ENCODE measurements at places on chromosomes 16 and 17.

GRCh38 chr17:27266228-27266627 is 27.7 kb upstream of the WSB1 start:
- DNase-seq: no peak

- no peak for DNase-seq
Measured at GRCh38 chr16:28482026-28482425, 9.8 kb downstream of the CLN3 start.

DNA sequence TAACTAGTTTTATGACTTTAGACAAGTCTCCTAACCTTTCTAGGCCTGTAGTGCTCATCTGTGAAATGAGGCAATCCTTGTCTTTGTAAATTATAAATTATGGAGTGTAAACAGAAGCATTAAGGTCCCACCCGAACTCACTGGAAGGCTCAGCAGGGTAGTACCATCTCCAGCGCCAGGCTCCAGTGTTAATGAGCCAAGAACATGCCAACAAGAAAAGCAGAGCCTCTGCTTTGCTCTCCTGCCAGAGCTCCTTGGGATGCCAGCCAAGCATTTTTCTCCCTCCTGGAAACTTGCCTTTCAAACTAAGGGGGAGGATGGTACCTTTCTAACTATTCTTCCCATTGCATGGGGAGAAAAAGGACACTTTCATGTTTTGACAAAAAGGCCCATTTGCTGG is 14.9 kb downstream of the LIMD2 start:
- DNase-seq: no peak

GRCh38 chr16:23796941-23797340 is 38.8 kb upstream of the PRKCB start:
- no peak for DNase-seq

GRCh38 chr17:54876656-54877195 is 23.9 kb upstream of the TOM1L1 start:
- DNase-seq: no peak

DNA sequence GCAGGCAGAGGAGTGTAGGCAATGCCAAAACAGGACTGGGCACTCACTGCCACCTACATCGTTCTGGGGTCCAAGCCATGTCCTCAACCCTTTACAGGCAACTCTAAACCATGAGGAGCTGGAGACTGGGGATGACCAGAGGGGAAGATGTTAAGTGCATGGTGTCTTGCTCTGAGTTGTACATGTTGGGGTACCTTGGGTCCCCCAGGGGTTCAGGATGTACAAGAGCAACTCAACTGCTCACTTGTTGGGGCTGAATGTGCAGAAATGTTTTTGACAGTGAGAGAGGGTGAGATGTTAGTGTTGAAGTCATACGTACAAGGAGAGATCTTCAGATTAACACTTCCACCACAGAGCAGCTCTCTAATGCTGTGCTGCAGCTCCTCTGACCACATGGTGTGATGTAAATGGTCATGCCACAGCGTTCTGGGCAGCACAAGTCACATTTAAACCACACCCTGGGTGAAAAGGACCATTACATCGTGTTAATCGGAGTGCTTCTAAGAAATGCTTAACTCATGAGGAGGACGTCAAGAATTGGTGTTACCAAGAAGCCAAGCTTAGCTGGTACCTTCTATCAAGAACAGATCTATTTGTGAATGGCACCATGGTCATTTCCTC is 2.4 kb downstream of the CCL18 start:
- no peak for DNase-seq

- DNase-seq: no peak
Measured at GRCh38 chr17:6815775-6816174, 15.8 kb downstream of the TEKT1 start.

DNA sequence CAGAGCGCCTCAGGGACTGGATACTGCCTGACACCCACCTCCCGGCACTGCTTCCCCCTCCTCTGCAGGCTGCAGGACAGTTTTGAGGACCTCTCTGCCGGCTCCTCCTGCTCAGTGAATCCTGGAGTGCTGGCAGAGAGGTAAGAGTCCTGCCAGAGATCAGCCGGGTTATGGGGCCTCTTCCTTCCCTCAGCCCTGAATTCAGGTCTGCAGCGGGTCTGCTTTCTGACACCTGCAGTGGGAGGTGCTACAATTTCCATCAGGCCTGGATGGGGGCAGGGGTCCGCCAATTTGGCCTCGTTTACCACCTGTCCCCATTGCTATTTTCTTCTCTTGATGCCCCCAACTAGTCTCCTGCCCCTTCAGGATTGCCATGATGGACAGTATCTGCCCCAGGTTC is 3.0 kb upstream of the NEURL4 start:
- no peak for DNase-seq
